Activated gamma-delta T cell treated with anti-CD3 and anti-CD28 coated beads, Interleukin-2, amount 50 U/mL, for 16 hours (primary cell): ENCODE measurements at places on chromosomes 3 and 15.

- no peak for DNase-seq
Observed at GRCh38 chr3:19226479-19226878, 78.2 kb downstream of the KCNH8 start.

- DNase-seq = no peak
Observed at GRCh38 chr3:187677604-187678003, 7.4 kb upstream of the SST start.

DNA sequence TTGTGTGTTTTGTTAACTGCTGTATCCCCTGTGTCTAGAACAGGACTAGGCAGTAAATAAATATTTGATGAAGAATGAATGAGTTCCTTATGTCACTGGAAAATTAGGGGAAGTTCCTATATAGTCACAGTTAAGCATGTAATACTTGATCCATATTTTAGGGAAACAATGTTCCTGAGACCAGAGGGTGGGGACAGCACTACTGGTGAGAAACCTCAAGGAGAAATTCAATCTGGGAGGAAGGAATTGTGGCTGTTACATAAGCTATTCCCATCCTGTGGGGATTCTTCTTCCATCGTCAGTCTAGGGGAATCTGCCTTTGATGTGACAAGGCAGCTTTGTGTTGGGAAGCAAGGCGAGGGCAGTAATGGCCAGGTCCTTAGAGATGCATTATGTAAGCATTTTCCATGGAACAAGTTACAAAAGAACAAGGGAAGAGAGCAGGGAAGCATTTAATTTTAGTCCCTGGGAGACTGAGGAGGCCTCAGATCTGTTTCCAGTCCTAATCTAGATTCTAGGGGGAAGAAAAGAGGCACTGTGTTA lies 219.3 kb upstream of the TTC14 start:
- DNase-seq = no peak

GRCh38 chr3:192943393-192943792 lies 25.7 kb upstream of the MB21D2 start:
- no peak for DNase-seq
